ENCODE measurements at places on chromosomes 12 and 14.

DNA sequence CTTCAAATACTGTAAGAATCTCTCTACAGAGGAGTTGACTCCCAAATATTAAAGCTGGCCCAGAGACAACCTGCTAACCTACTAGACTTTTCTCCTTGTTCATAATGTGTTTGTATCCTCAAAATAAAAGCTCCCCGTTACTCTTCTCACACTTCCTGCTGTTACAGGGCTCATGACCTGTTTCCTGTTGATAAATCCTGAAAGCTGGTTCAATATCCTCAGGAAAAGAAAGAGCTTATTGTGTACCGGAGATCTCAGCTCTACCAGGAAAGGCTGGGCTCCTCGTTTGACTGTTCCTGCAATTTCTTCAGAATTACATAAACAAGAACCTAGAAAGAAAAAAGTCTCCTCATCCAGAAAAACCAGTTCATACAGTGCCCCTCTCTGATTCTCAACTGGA lies 30.8 kb downstream of the CLEC1A start:
- no peak for DNase-seq

DNA sequence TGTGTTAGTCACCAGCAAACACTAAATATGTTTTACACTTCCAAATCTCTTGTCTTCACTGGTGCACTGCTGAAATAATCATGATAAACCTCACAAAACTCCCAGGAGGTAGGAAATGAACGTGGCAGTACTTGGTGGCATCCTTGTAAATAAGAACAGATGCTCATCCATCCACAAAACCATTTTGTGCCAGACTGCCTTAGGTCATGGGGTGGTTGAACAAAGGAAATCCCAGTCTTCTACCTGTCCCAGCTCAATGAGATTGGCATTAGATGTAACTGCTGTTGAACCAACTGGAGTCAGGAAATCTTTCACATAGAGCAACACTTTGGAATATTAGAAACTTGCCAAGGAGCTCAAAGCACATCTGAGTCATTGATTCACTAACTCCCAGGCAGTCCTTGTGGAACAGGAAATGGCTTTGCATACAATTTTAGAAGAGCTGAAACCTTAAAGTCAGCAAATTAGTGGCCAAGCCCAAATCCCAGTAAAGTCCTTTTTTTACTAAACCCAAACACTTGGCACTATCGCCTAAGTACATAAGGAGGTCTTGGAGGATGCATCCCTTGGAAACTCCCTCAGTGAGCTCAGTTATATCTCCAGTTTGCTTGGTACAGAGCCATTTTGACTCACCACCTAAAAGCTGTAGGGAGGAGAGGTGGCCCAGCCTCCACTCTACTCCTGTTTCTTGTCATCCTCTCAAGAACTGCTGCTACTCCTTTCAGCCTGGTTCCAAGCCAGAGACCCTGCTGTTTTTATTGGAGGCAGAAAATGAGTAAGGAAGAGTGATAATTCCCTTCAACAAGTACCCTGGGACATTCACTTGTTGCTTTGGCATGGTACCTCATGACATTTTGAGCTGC lies 208.0 kb downstream of the NOVA1 start:
- DNase-seq: no peak

DNA sequence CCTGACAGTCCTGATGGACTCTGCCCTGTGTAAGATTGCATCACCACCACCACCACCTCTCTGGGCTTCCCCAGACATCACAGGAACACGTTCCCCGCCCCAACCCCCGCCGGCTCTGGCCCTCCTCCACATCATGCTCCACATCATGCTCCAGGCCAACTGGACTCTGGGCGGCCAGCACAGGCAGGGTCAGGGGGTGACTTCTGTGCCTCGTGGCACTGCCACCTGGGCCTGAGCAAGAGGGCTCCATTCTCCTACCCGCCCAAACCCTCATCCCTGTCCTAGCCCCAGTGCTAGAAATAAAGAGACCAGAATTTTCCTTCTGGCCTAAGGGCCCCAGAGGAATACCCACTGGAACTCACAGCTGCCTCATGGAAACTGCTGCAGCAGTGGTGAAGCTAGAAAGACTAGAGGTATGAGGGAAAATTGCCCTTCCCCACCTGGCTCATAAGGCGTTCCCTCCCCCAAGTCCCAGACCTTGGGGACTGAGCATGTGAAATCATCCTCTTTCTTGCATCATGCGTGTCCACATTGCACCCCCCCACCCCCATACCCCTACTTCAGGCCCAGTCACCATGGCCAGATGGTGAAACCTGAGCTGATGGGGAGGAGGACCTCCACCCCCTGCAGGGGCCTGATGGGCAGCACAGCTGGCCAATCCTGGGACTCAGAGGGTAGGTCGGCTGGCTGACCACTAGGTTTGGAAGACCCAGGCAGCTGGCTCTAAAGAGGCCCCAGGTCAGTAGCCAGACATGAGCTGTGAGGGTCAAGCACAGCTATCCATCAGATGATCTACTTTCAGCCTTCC lies at the start of gene INHBE:
TSS of gene INHBE (plus strand) at position 742 of the 808 bp plus-strand sequence. CDS start 230 bp downstream, outside the sequence.
- DNase-seq: peak; percentile 82

- DNase-seq: peak; percentile 19
These were observed 13.9 kb upstream of the ATP2A2 start for GRCh38 chr12:110266980-110267620.

GRCh38 chr12:40963751-40964150 lies 224.4 kb upstream of the PDZRN4 start:
- DNase-seq: no peak

Data from SHP77 (cell line).